ENCODE measurements at places on chromosomes 2 and 18.
A peak's percentile ranks its signal among the peaks of the same experiment; 100 is the strongest.

DNA sequence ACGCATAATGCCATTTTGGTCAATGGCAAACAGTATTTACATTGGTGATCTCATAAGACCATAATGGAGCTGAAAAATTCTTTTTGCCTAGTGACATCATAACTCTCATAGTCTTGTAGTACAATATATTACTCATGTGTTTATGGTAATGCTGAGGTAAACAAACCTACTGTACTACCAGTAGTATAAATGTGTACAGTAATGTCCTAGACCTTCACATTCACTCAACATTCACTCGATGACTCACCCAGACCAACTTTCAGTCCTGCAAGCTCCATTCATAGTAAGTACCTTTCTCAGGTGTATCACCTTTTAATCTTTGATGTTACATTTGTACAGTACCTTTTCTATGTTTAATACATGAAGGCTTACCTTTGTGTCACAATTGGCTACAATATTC, 558.2 kb upstream of the PIK3C3 start:
- no peak for DNase-seq

DNA sequence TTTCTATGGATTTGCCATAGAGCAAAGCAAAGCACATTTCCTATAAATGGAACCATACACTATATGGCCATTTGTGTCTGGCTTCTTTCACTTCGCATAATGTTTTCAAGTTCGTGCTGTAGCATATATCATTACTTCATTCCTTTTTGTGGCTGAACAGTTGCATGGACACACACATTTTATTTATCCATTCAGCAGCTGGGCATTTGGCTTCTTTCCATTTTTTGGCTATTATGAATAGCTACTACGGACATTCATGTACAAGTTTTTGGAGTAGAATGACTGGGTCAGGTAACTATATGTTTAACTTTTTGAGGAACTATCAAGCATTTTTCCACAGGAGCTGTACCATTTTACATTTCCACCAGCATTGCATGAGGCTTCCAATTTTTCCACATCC, 10.7 kb upstream of the SELENOI start:
- DNase-seq, result no peak

DNA sequence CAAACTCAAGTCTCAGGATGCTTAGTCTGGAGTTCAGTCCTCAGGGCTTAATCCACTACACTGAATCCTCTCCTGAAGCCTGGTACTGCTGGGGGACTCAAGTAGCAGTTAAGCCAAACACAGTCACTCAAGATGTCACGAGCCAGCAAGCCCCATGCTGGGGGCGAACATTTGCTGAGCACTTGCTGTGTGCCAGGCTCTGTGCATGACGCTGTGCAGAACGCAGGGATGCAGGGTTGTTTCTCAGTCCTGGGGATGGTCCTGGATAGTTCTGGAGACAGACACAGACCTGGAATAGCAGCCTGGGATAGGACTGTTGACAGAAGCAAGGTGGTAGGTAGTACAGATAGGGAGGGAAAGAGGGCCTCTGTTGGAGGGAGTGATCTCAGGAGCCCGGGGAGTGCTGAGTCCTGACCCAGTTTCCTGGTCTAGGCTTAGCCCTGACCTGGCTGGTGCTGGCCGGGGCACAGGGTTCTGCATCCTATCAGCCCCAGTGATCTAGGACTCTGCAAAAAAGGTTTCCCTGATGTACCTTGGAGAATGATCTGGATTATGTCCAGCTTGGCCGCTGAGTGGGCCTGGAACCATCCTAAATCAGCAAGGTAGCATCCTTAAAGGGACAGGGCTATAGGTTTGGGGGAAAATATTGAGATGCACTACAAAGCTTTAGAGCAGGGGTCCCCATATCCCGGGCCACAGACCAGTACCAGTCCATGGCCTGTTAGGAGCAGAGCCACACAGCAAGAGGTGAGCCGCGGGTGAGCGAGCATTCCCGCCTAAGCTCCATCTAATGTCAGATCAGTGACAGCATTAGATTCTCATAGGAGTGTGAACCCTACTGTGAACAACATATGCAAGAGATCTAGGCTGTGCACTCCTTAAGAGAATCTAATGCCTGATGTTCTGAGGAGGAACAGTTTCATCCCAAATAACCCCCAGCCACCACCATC, 54.7 kb upstream of the OTOF start:
- no peak for DNase-seq

DNA sequence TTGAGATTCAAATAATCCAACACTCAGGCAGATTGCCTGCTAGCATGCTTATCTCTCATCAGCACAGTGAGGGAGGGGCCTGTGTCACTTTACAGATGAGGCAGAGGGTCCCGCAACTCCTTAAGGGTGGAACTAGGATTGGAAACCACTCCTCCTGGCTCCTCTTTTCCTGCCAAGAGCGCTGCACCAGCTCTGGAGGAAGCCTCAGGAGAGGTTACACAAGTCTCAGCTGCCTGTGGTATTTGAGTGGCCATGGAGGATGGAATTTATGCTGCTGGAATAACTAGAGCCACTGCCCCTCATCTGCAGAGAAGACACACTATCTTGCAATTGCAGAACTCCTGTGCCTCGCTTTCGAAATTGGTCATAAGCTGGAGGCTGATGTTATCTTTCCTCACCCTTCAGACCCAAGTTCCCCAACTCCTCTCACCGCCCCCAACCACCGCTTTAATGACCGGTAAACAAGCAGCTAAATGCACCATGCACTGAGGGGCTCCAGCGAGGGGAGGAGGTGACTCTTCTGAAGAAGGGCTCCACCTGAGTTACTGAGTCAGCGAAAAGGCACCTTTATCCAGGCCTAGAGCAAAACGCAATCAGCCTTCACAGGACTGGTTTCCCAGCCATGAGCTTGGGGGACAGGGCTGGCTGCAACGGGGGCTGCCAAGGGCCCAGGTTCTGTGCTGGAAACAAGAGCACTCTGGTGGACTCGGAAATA, 245.8 kb downstream of the SOX11 start:
- DNase-seq, result no peak

- no peak for DNase-seq
Measured at GRCh38 chr2:29219374-29219773, 104.2 kb downstream of the CLIP4 start.

GRCh38 chr2:73986085-73986681, 1.5 kb downstream of the TET3 start:
- no peak for DNase-seq

- DNase-seq, result no peak
Measured at GRCh38 chr18:46080156-46080555, 8.1 kb upstream of the PSTPIP2 start.

DNA sequence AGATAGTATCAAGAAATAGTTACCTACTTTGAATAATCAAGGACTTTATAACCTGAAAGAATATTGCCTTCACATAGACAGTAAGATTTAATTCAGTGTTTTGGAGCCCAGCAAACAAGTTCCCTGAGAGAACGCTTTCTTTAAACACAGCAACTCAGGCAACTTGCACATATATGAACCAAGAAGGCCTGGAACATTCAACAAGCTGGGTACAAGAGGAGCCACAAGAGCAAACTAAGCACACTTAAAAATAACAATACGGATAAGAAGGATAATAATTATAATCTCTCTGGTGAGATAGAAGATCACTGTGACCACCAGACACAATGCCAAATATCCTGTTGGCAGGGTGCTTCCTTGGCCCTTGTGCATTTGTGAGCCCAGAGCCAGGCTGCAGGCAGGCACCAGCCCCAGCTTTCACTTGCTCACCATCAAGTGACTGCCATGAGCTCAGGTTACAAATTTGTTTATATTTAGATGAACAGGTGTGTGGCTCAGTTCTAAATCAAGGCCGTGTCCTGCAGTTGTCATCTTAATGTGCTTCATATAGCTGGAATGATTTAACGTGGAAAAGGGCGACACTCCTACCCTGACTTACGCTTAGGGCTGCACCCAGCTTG, 446.6 kb downstream of the IRS1 start:
- DNase-seq, result no peak

DNA sequence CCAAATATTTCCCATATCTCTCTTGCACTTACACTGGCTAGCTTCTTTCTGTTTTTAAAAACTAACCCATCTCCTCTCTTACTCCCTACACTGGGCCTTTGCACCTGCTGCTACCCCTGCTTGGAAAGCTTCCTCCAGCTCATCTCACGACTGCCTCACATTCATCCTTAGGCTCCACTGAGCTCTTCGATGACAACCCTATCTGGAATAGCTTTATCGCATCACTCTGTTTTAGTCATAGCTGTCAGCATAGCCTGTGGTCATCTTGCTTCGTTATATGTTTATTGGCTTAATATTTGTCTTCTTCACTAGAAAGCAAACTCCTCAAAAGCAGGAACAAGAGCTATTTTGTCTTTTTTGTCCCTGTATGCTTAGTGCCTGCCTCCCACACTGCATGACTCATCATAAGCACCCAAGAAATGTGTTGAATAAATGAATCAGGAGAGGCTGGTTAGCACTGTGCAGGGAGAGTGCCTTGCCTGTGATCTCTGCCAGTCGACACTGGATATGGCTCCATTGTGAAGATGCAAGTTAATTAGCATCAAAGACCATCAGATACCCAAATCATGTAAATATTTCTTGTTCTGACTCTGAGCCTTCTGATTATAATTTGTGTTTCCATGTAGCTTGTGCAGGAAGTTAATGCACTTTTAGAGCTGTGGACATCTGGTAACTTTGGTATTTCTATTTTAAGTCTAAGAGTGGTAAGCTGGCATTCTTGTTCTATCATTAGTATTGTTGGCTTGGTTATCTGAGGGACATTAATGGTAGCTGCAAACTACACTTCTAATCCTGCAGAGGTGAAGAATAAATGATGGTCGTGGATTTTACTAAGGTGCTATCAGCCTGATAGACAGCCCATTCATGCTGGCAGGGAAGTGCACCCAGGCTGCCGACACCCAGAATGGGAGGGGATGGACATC, 10.3 kb upstream of the DYTN start:
- DNase-seq, result no peak

- DNase-seq, result no peak
Measured at GRCh38 chr2:32479993-32480392, 123.2 kb downstream of the BIRC6 start.

- no peak for DNase-seq
Measured at GRCh38 chr2:57368190-57368589, 678.4 kb upstream of the VRK2 start.

- DNase-seq, result no peak
Measured at GRCh38 chr2:235113854-235114253, 162.0 kb downstream of the SH3BP4 start.

DNA sequence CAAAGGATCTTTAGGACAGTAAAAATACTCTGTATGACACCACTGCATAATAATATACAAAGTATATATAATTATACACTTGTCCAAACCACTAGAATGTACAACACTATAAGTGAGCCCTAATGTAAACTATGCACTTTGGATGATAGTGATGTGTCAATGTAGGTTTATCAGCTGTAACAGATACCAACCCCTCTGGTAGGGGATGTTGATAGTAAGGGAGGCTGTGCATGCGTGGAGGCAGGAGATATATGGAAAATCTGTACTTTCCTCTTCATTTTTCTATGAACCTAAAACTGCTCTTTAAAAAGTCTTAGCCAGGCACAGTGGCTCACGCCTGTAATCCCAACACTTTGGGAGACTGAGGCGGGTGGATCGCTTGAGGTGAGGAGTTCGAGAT, 37.5 kb upstream of the SP3 start:
- no peak for DNase-seq

- DNase-seq, result no peak
Measured at GRCh38 chr2:64586883-64587481, 62.9 kb downstream of the AFTPH start.

- DNase-seq, result no peak
Measured at GRCh38 chr2:190313880-190314279, 5.7 kb downstream of the HIBCH start.

GRCh38 chr2:169291517-169291916, 70.8 kb downstream of the LRP2 start:
- DNase-seq, result no peak

DNA sequence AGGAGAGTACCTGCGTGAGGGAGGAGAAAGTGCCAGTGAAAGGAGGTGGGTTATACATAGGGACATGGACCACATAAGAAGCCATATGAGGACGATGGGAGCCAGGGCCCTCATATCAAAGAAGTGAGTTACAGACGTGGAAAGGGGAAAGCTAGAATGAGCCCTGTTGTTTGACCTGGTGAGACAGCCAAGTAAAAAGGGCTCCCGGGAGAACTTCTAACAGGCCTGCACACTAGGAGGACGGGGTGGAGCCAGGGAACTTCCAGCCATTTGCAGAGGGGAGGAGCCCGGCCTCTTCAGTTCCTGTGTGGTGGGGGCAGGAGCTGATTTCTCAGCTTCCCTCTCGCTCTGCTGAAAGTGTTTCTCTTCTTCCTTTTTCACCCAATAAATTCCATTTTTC, 84.1 kb upstream of the SLC66A3 start:
- peak; percentile 7 for DNase-seq

DNA sequence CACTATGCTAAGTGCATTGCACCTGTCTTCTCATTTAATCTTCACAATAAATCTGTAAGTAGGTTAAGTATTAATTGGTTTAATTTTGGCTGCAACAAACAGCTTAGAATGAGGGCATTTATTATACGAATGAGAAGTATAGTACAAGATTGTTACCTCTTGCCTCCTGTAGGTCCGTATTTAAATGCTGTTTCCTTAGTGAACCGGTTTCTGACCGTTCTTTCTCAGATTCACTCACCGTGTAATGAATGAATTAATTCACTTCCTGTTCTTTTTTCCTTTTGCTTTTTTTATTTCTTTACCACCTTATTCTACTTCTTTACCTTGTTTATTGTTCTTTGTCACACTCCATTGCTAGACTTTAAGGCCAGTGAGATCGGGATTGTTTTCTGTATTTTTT, 153.8 kb upstream of the RASGRP3 start:
- no peak for DNase-seq

- DNase-seq, result no peak
Measured at GRCh38 chr2:127254386-127254981, 34.4 kb upstream of the CYP27C1 start.

DNA sequence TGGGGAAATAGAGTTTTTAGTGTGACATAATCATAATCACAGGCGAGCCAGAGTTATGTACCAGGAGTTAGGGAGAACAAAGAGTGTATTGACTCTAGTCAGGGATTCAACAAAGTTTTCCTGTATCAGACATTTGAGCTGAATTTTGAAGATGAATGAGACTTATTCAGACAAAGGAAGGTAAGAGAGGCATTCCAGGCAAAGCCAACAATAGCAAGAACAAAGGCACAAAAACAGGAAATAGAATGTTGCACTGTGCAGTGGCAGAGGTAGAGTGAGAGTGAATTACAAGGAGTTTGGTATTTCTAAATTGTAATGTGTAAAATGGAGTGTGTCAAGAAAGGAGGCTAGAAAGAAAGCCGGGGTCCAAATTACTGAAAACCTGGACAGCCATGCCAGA, 156.2 kb downstream of the CCDC148 start:
- no peak for DNase-seq

DNA sequence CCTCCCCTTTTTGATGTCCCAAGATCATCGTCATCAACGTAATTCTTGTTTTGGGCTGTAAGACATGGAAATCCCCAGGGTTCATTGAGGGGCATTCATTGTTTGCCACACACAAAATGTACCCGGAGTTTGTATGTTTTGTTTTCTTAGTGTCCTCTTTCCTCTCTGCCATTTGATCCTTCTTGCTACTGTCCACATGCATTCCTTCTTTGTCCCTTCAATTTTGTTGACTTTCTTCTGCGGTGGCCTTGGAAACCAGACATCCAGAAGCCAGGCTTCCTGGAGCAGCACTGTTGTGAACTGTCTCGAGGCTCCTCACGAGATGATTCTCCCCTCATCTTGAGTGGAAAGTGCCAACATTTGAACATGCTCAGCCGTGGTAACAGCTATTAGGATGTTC, 24.8 kb downstream of the IGFBP2 start:
- no peak for DNase-seq

- no peak for DNase-seq
Measured at GRCh38 chr2:20211860-20212458, 13.0 kb downstream of the SDC1 start.

- DNase-seq, result no peak
Measured at GRCh38 chr18:3150274-3150673, 69.5 kb downstream of the MYOM1 start.

GRCh38 chr18:21406116-21406515, 164.1 kb downstream of the GREB1L start:
- DNase-seq, result no peak
